HFF-Myc (cell line): ENCODE measurements at places on chromosomes 13 and 19.

- peak; percentile 32 for DNase-seq
Measured at GRCh38 chr13:99151516-99151915, 49.1 kb upstream of the UBAC2 start.

DNA sequence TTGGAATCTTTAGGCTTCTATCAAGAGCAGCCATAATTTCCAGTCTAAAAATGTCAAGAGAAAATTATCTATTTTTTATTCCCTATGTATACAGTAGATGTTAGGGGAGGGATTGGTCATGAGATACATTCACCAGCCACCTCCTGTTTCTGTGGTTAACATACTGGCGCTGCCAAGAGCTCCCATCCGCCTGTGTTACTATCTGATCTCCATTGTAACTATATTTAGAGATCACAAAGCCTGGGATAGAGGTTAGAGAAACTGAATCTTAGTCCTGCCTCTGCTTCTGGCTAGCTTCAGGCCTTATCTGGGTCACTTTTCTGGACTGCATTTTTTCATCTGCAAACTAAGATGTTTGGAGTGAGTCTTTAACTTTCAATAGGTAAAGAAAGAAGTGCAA lies 46.3 kb downstream of the POLR1D start:
- DNase-seq = no peak

DNA sequence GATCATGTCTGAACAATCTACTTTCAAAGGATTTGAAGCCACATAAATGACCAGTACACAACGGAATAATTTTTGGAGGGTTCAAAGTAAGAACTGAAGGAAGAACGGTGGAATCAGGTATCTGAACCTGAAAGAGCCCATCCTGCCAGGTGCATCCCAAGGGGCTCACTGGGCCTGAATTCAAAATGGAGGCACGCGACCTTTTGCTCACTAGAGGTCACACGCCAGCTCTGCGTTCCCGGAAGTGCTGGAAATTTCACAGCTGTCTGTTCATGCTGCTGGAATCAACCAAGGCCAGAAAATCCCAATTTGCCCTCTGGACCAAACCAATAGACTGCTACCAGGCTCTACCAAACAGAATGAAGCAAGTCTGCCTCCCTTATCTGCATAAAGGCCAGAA lies 4.2 kb upstream of the RASA3 start:
- no peak for DNase-seq

- no peak for DNase-seq
Measured at GRCh38 chr19:19297759-19298158, 22.6 kb downstream of the SUGP1 start.

DNA sequence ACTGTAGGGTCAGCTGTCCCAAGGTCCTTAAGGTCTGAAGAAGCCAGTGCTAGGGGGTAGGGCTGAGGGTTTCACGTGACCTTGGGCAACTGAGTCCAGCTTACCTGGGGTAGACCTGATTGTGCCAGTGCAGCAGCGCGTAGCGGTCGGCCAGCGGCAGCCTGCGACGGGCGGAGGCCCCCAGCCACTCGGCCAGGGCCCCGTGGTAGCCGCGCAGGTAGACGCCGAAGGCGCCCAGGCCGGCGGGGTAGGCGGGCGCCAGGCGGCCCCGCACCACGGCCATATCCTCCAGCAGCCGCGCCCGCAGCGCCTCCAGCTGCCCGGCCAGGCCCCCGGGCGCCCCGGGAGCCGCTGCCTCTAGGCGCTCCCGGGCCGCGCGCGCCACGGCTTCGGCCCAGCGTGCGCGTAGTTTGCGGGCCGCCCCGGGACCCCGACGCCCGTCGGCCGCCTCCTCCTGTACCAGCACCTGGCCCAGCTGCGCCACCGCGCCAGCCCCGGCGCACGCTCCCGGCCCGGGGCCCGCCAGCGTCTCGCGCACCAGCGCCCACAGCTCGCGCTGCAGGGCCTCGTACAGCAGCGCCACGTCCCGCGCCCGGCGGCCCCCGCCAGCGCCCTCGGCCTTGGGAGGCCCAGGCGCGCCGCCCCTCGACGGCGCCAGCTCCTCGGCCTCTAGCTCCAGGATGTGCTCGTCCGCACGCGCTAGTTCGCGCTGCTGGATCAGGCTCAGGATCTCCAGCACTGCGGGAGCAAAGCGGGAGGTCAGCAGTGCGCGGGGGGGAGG lies 10.9 kb downstream of the EXOC3L2 start:
- no peak for DNase-seq

GRCh38 chr13:106522112-106522705 lies 13.3 kb downstream of the EFNB2 start:
- no peak for DNase-seq

- DNase-seq = no peak
Measured at GRCh38 chr13:72221276-72221962, 354.4 kb upstream of the DACH1 start.

DNA sequence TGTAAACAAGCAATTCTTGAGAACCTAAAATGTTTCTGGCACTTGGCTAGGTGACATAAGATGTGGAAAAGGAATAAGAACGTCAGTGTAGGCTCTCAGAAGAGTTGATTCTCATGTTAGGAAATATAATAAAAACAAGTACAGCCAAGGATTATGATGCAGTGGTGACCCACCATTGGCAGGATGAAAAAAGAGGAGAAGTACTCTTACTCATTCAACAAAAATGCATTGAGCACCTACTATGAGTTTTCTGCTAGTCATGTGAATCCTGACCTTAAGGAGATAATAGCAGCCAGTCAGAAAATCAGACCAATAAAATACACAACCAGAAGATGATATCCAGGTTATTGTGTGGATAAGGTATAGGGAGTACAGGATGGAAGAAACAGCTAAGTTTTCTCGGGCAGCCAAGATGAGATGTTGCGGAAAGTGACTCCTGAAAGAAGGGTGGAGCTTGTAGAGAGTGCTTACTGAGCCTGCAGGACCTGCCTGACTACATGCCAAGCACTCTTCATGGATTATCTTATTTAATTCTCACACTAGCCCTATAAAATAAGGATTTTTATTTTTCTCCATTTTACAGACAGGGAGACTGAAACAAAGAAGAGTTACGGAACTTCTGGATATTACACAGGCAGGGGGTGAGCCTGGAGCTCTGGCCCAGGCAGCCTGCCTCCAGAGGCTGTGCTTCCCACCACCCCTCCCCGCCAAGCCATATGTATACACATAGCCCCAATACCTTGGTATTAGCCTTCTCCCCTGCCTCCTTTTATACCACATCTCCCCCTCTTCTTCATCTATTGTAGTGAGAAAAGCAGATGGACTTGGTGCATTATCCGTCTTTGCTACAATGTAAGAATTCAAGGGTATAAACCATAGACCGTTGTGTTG lies 58.0 kb downstream of the TGDS start:
- no peak for DNase-seq

GRCh38 chr13:49040872-49041271 lies 65.2 kb downstream of the FNDC3A start:
- no peak for DNase-seq

DNA sequence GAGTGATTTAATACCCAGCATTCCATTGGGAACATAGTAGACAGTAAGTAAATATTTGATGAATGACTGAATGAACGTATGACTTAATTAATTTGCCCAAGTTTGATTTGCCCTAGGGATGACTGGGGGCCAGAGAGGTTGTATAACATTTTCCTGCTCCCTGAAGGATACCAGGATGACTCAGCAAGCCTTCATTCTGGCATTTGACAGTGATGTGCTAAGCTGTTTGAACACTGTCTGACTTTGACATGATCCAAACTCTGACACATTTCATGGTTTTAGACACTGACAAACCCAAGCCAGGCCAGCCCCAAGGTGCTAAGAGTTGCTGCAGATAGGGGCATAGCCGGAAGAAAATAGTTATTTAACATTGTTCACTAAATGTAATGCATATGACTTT lies 53.4 kb upstream of the KLF12 start:
- DNase-seq = no peak

DNA sequence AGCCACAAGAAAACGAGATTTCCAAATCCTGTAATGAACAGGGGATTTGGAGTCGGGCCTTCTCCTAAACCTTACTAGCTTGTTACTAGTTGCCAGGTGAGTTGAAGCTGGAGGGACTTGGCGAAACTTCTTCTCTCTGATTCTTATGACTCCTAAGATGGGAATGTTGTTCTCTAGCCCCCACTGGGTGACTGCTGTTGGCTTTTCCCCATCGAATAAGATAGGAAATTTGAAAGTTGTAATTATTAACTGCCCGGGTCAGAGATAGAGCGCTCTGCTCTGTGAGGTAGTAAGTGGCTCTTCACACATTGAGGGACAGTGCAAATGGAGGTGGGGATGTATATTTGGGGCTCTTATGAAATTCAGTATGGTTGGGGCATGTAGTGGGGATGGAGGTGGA lies 111.2 kb upstream of the MBNL2 start:
- DNase-seq = no peak

- DNase-seq = no peak
Measured at GRCh38 chr19:45322311-45322710, 364 bp downstream of the CKM start.

GRCh38 chr19:41888926-41889325 lies 5.9 kb downstream of the ARHGEF1 start:
- DNase-seq = no peak

GRCh38 chr13:53415135-53415534 lies 386.5 kb downstream of the OLFM4 start:
- no peak for DNase-seq

- no peak for DNase-seq
Measured at GRCh38 chr13:51557875-51558612, 26.2 kb upstream of the WDFY2 start.

DNA sequence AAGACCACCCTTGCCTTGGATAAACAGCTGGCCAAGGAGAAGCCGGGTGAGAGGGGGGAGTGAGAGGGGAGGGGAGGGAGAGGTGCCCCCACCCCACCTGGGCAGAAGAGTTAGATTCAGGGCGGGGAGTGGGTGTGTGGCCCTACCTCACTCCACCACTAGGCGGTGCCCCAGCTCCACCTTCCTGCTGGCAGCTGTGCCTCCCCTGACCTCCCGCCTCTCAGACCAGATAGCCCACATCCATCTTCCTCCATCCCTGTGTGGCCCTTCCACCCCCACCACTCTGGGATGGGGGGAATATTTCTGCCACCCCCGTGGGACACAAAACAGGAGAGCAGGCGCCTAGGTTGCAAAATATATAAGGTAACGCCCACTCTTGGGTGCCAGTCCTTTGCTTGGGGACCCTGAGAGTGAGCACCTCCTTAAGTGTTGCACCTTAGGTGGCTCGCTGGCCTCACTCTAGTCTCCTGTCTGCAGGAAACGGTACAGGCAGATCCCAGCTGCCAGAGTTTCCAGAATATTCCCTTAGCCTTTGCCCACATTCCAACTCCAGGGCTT lies 13.8 kb upstream of the EHD2 start:
- no peak for DNase-seq

GRCh38 chr19:32012886-32013631 lies 332.4 kb upstream of the ZNF507 start:
- no peak for DNase-seq

DNA sequence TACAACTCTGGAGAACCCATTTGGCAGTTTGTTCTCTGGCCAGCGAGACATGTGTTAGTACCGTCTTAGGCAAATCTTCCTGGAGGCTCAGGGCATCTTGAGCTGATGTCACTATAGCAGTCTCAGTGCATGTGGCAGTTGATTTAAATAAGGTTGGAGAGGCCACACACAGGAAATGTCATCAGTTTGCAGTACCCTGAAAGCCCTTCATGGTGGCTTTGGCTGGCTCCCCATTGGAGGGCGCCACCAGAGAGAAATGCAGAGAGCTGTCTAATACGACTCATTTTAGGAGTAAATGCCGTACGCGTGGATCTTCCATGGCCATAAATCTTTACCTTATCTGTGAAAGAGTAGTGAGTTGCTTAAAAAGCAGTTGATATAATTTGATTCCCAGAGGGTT lies 163.1 kb downstream of the STK24 start:
- no peak for DNase-seq

GRCh38 chr19:7678971-7679751 lies 1.5 kb upstream of the TRAPPC5 start:
- DNase-seq = no peak

GRCh38 chr13:105894697-105895096 lies 640.8 kb downstream of the EFNB2 start:
- DNase-seq = no peak

DNA sequence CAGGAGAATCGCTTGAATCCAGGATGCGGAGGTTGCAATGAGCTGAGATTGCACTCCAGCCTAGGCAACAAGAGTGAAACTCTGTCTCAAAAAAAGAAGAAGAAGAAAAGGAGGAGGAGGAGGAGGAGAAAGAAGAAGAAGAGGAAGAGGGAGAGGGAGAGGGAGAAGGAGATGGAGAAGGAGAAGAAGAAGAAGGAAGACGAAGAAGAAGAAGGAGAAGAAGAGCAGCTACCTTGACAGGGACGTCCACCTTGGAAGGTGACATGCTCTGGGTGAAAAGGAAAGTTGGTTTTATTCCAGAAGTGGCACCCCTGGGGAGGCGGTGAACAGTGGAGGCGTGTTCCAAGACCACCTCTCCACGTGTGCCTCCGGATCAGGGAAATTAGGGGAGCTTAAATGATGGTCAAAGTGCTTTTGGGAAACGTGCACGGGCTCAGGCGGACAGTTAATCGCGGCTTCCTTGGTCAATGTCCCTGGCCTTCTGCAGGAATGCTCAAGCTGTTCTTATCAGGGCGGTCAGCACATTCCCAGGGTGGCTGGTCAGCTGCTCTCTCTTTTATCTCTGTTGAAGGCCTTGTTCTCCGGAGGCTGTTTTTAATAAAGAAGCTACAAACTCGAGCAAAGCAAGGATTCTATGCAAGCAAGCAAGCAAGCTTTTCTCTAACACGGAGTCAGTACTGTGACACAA lies 78.9 kb upstream of the PEG3 start:
- no peak for DNase-seq

DNA sequence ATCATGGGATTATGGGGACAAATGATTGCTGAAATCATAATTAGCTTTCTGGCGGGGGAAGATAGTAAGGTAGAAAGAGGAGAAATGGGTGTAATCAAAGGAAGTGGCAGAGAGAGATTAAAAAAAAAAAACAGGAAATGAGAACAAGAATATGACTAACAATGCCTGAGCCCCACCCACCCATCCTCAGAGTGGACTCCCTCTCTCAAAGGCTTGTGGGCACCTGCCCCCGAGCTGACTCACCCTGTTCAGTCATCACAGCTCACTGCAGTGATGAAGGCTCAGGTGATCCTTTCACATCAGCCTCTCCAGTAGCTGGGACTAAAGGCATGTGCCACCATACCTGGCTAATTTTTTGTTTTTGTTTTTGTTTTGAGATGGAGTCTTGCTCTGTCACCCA lies 26.4 kb upstream of the TPT1 start:
- DNase-seq = peak; percentile 81
